Bronchial epithelial cell (primary cell): ENCODE measurements at places on chromosomes 2 and 18. TPM values are rescaled to one million over a fixed set of nuclear protein-coding genes. Genes with fewer than 3 reads are reported as not detected.

GATA6 gene
- total RNA-seq = 2.9 and 3.1 TPM in 2 replicates

SH3RF3 gene
- under 0.01 and 0.51 TPM in 2 replicates for total RNA-seq

WNT10A gene
- 2.3 and 2.4 TPM in 2 replicates for total RNA-seq

ITGA4 gene
- total RNA-seq = under 0.01 and 0.79 TPM in 2 replicates

LYG2 gene
- total RNA-seq = not detected in 2 replicates

FBLN7 gene
- under 0.01 and 0.13 TPM in 2 replicates for total RNA-seq

DNA sequence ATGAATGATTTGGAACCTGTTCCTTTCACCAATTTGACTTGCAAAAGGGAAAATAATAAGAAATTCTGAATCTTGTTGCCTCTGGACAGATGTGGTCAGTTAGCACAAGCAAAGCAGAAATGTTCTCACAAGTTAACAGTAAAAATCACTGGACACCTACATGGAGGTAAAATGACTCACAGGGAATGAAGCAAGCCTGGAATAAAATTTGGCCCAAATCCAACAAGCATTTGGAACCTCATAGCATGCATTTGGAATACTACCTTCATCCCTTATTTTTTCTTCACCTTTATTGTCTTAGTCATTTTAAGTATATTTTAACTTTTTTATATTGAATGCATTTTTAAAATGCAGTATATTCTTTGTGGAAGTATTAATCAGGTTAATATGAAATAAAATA, 602.9 kb downstream of the ARHGAP15 start:
- DNase-seq = peak; percentile 88

DNA sequence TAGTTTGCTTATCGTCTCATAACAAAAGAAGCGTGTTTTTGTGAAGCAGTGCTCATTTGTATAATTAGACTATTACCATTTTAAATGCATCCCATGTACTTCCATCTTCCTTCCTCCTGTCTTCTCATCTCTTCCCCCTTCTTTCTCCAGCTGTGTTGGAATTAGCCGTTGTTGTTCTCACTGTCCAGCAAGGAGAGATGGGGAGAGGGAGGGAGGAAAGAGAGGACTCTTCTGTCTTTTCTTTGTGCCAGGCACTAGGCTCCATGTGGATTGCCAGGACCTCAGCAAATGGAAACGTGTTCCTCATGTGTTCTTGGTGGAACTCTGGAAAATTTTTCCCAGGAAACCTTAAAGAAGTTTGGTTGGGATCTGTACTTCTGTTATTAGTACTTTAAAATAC, 131.7 kb downstream of the PHLPP1 start:
- no peak for DNase-seq

DNA sequence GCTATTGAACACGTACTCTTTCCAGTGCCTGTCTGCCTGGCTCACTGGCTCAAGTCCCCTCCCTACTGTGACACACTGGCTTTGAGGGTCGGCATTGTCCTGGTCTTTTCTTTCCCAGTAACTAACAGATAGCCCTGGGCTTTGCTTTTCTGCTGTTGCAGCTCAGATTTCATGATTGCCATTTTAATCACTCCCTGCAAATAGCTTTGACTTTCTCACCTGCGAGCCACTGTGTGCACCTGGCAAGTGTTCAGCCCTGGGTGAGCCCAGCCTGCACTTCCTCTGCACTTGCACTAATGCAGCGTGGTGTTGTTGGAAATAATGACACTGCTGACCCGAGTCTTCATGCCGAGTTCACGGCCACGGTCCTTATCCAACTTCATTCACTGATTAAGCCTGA, 52.9 kb downstream of the DCDC2C start:
- no peak for DNase-seq

GRCh38 chr2:150007815-150008430, 420.3 kb upstream of the MMADHC start:
- DNase-seq = peak; percentile 42

DNA sequence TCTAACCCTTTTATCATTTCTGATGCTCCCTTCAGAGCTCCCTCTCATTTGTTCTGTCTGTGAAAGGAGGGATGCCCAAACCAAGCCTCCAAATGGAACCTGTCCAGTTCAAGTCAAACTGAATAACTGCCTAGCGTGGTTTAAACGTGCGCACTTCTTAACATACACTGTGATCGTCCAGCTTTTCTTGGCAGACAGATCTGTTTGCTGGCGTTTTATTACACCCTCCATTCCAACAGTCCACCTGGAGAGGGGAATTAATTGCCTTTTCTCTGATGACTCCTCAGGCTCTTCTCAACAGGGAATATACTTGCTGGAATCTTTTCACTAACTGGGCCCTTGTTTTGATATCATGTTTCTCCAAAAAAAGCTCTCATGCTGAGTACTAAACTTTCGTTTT, 379.2 kb upstream of the POU3F3 start:
- DNase-seq = no peak

DNA sequence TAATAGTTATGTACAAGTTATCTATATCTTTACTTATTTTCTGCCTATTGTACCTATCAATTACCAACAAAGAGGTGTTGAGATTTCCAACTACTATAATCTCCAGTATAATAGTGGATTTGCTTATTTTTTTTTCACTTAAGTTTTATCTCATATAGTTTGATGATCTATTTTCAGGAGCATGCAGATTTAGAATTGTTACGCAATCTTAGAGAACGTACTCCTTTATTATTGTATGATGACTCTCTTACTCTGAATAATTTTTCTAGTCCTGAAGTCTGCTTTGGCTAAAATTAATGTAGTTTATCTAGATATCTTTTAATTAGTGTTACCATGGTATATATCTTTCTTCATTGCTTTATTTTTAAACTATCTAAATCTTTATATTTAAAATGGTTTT, 205.2 kb downstream of the SCG2 start:
- DNase-seq = peak; percentile 14

GRCh38 chr2:68799140-68800026, 64.8 kb downstream of the ARHGAP25 start:
- peak; percentile 96 for DNase-seq

GRCh38 chr2:107597507-107597906, 229.2 kb upstream of the RGPD4 start:
- peak; percentile 35 for DNase-seq

DNA sequence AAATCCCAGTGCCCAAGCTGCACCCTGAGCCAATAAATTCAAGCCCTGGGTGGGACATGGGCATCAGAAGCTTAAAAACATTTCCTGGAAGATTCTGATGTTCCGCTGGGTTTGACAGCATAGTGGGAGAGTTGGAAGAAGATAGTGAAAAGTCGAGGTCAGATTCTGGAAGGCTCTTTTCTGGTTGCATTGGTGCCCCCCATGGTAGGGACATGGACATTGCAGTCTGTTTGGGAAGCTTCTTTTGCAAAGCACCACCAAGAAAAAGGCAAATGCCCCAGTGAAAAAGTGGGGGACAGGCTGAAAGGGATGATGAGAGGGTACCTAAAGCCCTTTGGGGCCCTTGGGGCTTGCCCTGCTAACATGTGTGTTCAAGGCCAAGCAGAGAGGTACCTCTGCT, 21.0 kb downstream of the MERTK start:
- no peak for DNase-seq

GRCh38 chr2:72138921-72139381, 8.7 kb downstream of the CYP26B1 start:
- no peak for DNase-seq

GRCh38 chr2:64143169-64144056, 807 bp downstream of the PELI1 start:
- no peak for DNase-seq
